ENCODE measurements at places on chromosomes 2 and 18.
A peak's percentile ranks its signal among the peaks of the same experiment; 100 is the strongest.

GRCh38 chr2:100067784-100068183, 74.6 kb downstream of the AFF3 start:
- no peak overlapping the region for H3K4me3 ChIP-seq
- no peaks in the 10 kb centered on the region for H3K36me3 ChIP-seq
- H3K27me3 ChIP-seq: no peaks in the 10 kb centered on the region
- H3K27ac ChIP-seq: peak overlapping the region; percentile 9

GRCh38 chr2:169012812-169013627, 18.1 kb downstream of the ABCB11 start:
- no peaks in the 10 kb centered on the region for H3K4me1 ChIP-seq
- no peaks in the 10 kb centered on the region for H3K27me3 ChIP-seq
- H3K36me3 ChIP-seq: no peaks in the 10 kb centered on the region

DNA sequence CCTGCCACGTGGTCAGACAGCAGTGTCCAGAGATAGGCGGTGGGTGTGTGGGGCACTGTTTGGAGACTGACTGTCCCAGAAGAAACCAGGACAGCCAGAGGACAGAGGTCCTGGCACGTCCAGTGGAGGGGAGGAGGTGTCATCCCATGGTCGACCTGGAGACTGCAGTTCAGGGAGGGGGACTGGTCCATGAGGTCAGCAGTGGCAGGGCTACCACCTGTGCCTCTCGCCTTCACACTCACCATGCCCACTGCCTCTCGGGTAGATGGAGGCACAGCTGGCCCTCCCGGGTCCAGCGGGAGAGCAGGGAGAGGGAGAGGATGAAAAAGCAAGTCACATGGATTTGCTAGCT, 53.9 kb downstream of the INHBB start:
- no peak overlapping the region for H3K27ac ChIP-seq
- DNase-seq: no peak
- no peaks in the 10 kb centered on the region for H3K36me3 ChIP-seq

GRCh38 chr2:201680743-201681142, 17.7 kb downstream of the MPP4 start:
- no peak overlapping the region for H3K27ac ChIP-seq
- H3K4me3 ChIP-seq: no peak overlapping the region
- peak; percentile 55 for DNase-seq
- no peaks in the 10 kb centered on the region for H3K36me3 ChIP-seq
- H3K4me1 ChIP-seq: no peaks in the 10 kb centered on the region
- no peaks in the 10 kb centered on the region for H3K27me3 ChIP-seq

GRCh38 chr2:57776916-57777315, 269.7 kb upstream of the VRK2 start:
- no peak overlapping the region for H3K4me3 ChIP-seq
- no peaks in the 10 kb centered on the region for H3K27me3 ChIP-seq
- DNase-seq: no peak
- no peaks in the 10 kb centered on the region for H3K4me1 ChIP-seq
- no peak overlapping the region for H3K27ac ChIP-seq

DNA sequence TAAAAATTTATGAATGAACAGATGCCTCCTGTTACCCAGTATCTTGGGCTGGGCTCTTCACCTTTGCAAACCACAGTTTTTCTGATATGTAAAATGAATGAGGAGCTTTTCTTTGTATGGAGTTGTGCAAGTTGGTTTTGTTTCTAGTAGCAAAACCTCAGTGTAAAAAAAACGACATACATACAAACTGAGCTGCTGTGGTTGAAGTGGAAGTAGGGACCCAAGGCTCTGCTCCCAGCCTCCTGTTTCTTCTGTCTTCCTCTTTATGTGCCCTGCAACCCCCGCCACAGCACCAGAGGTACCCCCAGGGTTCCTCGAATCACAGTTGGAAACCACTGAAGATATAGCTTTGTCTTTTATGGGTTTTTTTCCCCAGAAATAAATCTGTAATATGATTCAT, 118.1 kb downstream of the MYO1B start:
- no peaks in the 10 kb centered on the region for H3K27me3 ChIP-seq
- H3K27ac ChIP-seq: no peak overlapping the region
- H3K4me1 ChIP-seq: peaks cover 9% of the 10 kb centered on the region

GRCh38 chr2:27992787-27993401, 102.4 kb downstream of the BABAM2 start:
- peaks cover 3% of the 10 kb centered on the region for H3K4me1 ChIP-seq
- DNase-seq: no peak
- H3K4me3 ChIP-seq: no peak overlapping the region
- no peaks in the 10 kb centered on the region for H3K36me3 ChIP-seq
- no peaks in the 10 kb centered on the region for H3K27me3 ChIP-seq

DNA sequence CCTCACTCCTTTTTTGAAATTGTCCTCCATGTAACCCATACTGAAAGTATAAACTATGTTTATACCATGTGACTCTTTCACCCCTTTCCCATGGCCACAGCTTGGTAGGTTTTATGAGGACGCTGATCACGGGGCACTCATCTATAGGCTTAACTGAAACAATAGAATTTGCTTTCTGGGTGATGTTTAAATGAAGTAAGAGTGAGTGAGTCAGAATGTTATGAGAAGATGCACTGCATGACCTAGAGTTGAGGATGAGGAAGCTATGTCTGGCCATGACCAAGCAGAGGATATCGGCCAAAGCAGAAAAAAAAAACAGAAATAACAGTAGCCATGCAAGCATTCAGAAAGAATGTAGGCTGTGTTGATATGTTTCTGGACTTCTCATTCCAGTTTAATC, 34.9 kb downstream of the SCN1A start:
- H3K27ac ChIP-seq: no peak overlapping the region
- no peaks in the 10 kb centered on the region for H3K27me3 ChIP-seq
- H3K36me3 ChIP-seq: no peaks in the 10 kb centered on the region
- no peak for DNase-seq
- H3K4me1 ChIP-seq: no peaks in the 10 kb centered on the region

Data from pancreas (tissue), 10 donors.